Activated CD4-positive, alpha-beta T cell treated with anti-CD3 and anti-CD28 coated beads, Interleukin-2, amount 50 U/mL, for 24 hours (primary cell): ENCODE measurements at places on chromosomes 16 and 17.

- no peak for DNase-seq
These were observed 203.0 kb upstream of the DYNLRB2 start for GRCh38 chr16:80337786-80338185.

DNA sequence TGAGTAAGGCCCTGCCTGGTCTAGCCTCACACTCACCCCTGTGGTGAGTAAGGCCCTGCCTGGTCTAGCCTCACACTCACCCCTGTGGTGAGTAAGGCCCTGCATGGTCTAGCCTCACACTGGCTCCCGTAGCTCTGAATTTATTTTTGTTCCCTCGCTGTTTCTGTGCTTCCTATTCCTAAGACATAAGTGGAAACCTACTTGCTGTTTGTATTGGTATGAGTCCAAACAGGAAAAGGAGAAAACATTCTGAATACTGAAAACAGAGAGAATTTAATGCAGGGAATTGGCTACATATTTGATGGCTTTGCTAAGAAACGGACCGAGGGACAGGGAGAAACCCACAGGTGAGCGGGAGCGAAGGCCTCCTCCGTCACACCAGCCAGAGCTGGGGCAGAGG is 267.8 kb downstream of the FOXL1 start:
- DNase-seq = no peak

GRCh38 chr17:21283482-21284318 is 811 bp upstream of the MAP2K3 start:
- no peak for DNase-seq

DNA sequence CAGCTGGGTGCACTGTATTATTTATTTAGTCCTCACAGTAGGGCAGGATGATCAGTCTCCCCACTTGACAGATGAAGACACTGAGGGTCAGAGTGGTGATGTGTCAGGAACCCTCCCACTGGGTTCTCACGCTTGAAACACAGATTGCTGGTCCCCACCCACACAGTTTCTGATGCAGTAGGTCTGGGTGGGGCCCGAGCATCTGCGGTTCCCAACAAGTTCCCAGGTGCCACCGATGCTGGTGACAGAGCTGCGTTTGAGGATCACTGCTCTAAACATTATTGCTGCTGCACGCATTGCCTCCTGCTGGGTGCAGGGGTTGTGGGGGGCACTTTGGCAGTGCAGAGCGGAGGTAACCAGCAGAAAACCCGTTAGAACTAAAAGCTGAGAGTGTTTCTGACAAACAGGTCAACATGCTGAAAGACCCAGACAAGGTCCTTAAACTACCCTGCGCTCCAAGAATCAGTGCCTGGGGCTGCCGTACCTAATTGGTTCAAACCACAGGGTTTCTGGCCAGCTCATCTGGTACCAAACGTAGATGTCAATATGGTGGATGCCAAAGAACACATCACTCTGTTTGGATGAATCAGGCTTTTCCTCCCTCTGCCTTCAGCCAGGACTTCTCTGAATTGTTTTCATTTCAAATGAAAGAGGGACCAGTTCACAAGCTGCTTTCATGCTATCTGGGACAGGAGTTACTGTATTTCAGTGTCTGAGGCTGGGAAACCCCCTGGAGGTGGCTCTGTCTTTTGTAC is 76.0 kb downstream of the ABCC1 start:
- DNase-seq = peak; percentile 37

DNA sequence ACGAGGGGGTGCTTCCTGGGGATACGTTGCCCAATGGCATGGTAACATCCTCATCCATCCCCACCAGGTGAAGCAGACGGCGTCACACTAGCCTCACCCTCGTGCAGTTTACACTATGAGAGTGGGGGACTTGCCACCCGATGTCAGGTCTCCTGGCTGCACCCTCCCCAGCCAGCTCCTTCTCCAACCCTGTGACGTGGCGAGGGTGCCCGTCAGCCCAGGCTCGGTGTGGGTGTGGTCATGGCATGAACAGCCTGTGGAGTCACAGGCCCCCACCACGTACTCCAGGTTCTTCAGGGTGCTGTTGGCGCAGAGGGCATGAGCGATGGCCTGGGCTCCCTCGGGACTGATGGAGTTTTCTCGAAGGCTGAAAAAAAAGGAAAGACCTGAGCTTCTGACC is 28.3 kb downstream of the NLRC3 start:
- no peak for DNase-seq

GRCh38 chr16:24539850-24540601 is 660 bp downstream of the RBBP6 start:
- peak; percentile 32 for DNase-seq

GRCh38 chr16:16861546-16861945 is 482.6 kb downstream of the NPIPA7 start:
- DNase-seq = peak; percentile 7

- DNase-seq = no peak
These were observed 29.6 kb upstream of the PVALEF start for GRCh38 chr17:81135505-81136278.

GRCh38 chr17:35790841-35791240 is 4.6 kb downstream of the MMP28 start:
- DNase-seq = no peak

DNA sequence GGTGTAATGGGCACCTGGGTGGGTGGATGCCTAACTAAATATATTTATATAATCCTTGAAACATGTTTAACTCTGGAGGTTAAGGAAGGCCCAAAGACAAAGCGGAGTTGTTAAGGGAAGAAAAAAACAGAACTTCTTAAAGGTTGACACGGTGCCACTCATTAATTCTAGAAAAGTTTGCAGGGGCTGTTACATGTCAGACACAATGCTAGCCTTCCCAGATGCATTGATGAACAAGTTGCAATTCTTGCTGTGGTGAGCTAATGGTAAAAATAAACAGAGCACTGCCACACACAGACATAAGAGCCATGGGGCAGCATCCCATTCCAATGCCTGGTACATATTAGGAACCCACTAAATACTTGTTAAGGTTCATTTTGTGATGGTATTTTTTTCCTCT is 109.5 kb downstream of the CDH13 start:
- no peak for DNase-seq

DNA sequence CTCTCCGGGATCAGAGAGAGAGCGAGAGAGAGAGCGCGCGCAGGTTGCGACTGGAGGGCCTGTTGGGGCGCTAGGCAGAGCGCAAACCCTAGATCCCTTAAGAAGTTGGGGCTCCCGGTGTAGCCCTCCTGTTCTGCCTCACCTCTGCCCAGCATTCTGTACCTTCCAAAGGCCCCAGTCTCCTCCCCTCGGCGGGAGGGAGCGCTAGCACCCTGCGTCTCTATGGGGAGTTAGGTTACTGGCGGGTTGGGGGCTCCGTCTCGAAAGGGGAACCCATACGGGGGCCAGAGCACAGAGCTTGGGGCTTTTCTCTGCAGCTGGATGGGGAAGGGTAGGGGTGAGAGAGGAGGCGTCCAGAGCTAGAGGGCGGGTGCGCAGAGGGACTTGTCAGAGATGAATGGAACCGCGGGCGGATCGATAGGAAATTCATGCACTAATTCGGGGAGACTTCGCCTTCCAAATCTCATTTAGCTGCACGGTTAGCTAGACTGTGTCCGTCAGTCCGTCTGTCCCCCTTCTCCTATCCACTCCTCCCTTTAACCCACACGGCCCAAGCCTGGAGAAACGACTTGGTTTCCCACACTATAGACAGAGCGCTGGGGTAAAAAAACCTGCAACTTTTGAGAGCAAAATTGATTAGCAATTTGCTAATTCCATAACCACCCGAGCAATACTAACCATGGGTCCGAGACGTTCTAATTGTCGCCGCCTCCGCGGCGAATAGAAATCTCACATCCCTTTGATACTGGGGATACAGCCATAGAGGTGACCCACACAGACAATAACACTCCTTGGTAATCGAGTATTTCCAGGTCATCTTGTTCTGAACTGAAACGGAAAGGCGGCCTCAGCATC is 693 bp upstream of the HOXB4 start:
- no peak for DNase-seq

- DNase-seq = no peak
These were observed 4.7 kb upstream of the KRTAP3-1 start for GRCh38 chr17:41013606-41014005.
